GM12864 (cell line): ENCODE measurements at places on chromosomes 6 and 20.

DNA sequence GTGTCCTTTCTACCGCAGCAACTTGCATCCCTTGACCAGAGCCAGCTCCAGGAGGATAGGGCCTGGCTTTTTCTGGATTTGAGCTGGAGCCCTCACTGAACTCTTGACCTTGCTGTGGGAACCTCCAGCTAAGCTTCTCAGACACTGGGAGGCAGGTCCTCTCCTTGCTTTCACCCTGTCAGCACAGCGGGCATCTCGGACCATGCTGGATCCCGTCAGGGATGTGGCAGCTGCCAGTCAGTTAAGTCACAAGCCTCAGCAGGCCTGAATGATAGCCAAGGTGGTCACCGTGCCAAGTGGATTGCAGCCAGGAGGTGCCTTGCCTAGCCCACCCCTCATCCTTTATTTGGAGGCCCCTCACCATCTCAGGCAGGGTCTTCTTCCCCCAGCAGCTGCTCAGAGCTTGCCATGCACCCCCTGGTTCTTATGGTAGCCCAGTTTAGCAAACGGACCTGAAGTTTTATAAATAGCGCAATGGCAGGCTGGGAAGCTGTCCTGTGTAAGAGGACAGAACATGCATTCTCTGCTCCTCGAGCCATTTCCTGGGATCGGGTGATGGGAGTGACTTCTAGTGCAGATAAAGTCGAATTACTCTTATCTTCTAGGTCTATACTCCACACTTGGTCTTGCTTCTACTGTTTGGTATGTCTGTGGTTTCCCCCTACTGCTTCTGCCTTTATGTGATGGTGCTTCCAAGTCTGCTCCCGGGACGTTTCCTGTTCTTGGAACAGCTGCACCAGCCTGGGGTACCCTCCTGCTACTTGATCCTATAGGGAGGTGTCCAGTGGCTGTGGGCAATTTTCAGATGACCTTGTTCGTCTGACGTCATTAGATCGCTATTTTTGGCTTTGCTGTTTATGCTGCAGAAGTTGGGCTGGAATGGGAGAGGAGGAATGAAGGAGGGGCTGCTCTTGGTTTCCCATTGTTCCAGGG, 7.1 kb upstream of the MYLK2 start:
- DNase-seq, result no peak

DNA sequence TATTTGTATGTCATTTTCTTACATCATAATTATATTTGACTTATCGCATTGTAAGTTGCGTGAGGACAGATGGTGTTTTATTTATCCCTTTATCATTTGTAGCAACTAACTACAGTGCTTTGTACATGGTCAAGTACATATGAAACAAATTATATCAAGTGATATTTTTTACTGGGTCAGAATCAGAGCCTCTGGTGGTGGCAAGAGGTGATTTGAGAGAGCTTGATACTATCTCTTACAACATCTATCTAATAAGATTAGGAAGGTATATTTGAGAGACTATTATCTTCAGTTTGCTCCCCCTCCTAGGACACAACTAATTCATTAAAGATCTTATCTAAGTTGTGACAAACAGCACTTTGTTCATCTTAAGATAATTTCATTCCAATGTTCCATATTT, 47.7 kb downstream of the BCKDHB start:
- no peak for DNase-seq

DNA sequence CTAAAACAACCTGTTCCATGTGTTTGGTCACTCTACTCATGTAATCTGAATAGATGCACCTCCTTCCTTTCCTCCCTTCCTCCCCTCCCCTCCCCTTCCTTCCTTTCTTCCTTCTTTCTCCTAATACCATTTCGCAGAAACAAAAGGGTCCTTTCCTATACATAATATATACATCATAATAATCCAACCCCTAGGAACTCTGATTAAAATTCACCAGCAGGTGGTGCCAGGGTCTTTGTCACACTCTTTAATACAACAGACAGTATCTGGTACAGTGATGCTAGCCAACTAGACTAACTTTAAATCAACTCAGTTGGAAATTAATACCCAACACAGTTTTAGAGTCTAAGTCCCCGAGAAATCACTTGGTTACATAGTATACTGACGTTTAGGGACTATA, 181.2 kb upstream of the SHLD1 start:
- no peak for DNase-seq

DNA sequence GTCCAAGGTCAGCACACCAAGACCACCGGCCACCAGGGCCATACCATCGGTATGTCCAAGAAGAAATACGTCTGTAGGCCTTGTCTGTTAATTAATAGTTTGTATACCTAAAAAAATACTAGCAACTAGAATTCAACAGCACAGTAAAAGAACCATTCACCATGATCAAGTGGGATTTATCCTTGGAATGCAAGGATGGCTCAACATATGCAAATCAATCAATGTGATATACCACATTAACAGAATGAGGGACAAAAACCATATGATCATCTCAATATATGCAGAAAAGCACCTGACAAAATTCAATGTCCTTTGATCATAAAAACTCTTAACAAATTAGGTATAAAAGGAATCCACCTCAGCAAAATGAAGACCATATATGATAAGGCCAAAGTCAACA, 24.4 kb downstream of the RPP40 start:
- DNase-seq, result no peak
